Kidney epithelial cell (primary cell): ENCODE measurements at places on chromosomes 6 and 20. TPM values are rescaled to one million over a fixed set of nuclear protein-coding genes. Genes with fewer than 3 reads are reported as not detected.

GRCh38 chr6:107864226-107865127 lies 40.4 kb upstream of the SCML4 start:
- DNase-seq, result no peak

DNA sequence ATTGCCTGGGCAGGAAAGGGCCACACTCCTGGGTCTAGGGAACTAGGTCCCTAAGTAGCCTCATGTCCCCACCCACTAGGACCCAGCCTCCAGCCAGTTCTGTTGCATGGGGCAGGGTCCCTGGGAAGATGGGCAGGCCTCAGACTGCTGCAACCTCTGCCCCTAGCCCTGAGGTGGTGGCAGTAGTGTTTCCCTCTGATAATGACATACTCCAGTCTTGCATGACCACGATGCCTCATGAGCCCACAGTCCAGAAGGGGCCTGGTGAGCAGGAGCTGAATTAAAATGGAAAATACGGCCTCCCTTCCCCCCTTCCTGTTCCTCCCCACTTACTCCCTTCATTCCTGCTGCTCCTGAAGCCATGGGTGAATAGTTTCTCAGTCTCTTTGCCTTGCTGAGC lies 36.0 kb upstream of the SCRT2 start:
- DNase-seq, result no peak

DNA sequence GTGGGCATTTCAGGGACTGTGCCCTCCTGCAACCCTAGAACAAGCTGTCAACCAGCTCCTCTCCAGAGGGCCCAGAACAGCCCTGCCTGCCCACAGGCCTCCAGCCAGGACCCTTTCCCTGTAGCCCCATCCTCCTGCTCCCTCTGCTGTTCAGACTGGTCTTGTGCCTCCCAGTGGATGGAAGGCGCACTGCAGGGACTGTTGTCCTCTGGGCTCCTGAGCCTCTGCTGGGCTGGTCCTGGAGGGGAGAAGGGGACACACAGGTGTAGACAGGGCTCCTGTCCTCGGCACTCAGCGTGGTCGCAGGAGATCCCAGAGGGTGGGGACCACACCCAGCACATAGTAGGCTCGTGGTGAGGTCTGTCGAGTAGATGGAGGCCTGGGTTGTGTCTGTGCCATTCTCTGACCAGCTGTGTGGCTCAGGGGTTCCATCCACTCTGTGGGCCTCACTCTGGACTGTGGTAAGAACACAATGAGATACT lies 11.5 kb downstream of the ITPR3 start:
- no peak for DNase-seq

DNA sequence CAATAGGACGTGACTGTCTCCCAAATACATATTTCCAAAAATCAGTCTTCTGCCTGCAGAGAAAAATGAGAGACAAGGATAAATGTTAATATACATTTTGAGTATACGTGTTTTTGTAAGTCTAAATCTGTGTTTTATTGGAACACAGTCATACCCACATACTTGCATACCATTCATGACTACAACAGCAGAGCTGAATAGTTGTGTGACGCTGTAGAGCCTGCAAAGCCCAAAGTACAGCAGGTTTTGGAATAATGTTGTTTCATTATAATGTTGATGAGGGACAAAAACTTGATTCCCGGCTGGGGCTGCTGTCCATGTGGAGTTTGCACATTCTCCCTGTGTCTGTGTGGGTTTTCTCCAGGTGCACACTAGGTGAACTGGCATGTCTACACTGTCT lies 23.8 kb upstream of the FBXO9 start:
- DNase-seq, result no peak

GRCh38 chr20:8718279-8718678 lies 350.6 kb upstream of the PLCB4 start:
- DNase-seq, result no peak

- DNase-seq, result no peak
These were observed 24.7 kb upstream of the ELMO2 start for GRCh38 chr20:46430921-46431712.

Gene SIRPA
- 40.6 and 50.2 TPM in 2 replicates for total RNA-seq

Gene RPS18
- total RNA-seq, result 6,267 and 7,360 TPM in 2 replicates
